ENCODE measurements at places on chromosomes 5 and 9.

- DNase-seq, result no peak
Measured at GRCh38 chr5:102554728-102555127, 55.9 kb upstream of the SLCO6A1 start.

DNA sequence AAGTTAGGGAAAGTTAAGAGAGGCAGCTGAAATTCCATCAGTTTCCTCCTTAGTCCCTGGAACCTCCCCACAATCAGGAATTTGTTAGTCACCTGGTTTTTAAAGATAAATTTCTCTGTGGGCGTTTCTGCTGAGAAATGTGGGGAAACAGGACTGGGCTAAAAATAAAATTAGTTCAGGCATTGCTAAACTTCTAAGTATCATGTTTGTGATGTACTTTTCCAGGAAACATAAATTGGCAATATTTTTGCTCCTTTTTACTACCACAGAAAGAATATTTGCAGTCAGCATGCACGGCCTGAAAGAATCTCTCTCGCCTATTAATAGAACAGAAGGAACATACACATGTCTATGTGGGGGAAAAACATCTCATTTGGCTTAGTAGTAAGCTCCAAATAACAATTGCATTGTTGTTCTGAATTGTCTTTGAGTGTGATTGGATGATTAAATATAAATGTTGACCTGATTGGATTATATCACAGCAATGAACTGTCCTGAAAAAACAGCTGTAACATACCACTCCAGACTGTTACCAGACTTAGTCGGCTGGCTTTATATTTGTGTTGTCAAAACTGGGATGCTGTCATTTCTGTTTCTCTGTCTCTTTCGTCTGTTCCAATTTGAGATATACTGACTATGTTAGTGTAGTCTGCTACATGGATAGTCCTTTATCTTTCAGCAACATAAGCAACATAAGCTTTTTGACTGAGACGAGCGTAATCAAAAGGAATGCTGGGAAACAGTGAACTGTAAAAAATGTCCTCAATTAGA lies 12.9 kb downstream of the TJP2 start:
- no peak for DNase-seq

GRCh38 chr5:103941596-103941995 lies 379.0 kb upstream of the NUDT12 start:
- no peak for DNase-seq

DNA sequence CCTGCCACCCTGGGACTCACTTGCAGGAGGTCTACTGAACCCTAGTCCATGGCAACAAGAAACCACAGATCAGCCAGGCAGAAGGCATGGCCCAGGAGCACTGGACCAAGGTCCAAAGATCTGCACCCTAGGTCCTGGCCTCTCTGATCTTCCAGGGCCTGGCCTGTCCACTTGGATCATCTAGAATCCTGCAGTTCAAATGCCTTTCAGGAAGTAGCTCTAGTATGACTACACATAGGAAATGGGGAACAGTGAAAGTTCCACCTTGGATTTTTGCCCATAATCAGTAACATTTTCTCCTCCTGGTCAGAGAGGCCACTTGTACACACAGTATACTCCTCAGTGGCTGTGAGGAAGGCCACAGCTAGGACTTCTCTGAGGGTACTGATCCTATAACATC lies 11.5 kb downstream of the ANXA6 start:
- no peak for DNase-seq

DNA sequence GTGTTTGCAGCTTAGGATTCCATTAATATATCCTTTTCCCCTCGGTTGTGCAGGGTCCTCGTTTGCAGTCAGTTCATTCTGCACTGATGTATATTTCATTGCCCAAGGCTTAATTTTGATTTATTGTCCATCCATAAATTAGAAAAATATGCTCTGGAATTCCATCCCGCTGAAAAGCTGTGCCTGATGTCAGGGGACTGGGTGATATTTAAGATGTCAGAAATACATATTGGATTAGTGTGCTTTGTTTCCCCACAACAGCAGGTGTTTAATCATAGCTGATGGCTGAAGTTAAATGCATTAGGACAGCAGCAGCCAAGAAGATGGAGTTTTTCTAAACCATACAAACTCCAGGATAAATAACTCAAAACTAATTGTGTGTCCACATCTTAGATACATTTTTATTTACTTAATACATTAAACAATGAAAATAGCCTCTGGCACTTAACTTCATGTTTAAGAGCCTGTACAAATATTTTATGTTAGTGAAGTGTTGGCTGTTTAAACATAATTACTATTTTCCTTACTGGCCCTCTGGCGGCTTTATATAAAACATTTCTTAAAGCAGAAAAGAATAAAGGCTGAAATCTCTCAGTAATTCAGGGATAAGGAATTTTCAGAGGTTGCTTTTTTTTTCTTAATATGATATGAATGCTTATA lies 170.4 kb upstream of the TBCA start:
- DNase-seq, result no peak

Measured in H1 (cell line).